ENCODE measurements at places on chromosomes 2 and 18.

DNA sequence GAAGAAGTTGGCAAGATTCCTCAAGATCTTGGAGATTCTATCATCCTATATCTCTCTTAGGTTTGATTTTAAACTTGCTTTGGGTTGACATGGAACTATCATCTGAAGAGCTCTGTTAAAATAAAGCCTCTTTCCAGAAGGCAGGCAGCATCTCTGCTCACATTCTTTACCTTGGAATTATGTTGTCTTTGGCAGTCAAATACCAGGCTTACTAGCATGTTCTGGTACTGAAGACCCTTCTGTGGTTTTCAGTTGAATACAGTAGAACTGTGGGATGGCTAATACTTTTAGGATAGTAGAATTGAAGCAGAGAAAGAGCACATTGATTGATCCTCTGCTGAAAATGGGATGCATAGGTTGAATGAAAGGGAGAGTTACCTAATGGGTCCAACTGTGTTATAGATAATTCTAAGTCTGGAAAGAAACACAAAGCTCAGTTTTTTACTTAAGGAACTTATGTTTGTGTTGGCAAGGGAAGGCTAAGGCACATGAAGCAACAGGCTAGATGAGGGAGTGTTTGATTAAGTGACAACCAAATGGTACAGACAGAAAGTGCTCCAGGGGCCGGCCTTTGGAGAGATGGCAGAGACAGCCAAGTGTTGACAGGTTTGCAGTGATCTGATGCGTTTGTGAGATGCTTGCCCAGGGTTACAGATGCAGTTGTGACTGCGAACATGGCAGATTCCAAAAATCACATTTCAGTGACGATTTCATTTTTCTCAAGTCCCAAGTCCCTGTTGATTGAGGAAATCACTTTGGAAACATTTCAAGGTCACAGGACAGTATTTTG, 397.9 kb downstream of the MEIS1 start:
- DNase-seq = no peak

- DNase-seq = no peak
Observed at GRCh38 chr2:4020153-4020552, 316.8 kb downstream of the DCDC2C start.

- DNase-seq = no peak
Observed at GRCh38 chr2:240921311-240921994, 15.3 kb downstream of the CROCC2 start.

DNA sequence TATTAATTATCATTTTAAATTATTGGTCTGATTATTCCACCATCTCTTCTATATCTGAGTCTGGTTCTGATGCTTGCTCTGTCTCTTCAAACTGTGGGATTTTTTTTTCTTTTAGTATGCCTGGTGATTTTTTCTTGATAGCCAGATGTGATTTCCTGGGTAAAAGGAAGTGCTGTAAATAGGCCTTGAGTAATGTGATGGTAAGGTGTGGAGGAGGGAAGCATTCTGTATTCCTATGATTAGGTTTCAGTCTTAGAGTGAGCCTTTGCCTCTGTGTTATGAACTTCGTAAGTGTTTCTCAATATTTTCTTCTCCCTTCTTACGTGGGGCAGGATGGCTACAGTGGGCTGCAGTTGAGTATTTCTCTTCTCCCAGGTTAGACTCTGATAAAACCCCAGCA, 103.0 kb downstream of the EHBP1 start:
- DNase-seq = no peak

- no peak for DNase-seq
Observed at GRCh38 chr2:137724912-137725311, 239.4 kb upstream of the HNMT start.

GRCh38 chr2:236338495-236339184, 74.4 kb upstream of the ASB18 start:
- DNase-seq = no peak

DNA sequence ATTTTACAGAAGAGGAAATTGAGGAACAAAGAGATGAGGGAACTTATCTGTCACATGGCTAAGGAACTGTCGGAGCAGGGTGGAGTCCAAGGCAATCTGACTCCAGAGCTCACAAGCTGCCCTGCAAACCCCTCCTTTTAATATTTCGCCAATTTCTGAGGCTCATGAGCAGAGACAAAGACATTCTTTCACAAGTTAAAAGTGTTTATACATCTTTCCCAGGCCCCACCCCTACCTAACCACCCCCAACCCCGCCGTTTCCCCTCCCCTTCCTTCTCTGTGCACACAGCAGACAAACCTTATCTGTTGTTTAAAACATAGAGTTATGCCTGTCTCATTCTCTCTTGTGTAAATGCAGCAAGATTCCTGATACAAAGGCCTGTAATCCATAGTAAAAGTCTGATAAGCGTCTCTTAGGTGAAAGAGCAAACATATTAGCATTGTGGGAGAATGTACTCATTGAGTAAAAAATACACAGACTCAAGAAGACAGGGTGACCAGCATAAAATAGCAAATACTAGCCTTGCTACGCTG, 44.3 kb downstream of the EPHA4 start:
- peak; percentile 34 for DNase-seq

GRCh38 chr18:58229162-58229561, 185.1 kb downstream of the NEDD4L start:
- DNase-seq = no peak

DNA sequence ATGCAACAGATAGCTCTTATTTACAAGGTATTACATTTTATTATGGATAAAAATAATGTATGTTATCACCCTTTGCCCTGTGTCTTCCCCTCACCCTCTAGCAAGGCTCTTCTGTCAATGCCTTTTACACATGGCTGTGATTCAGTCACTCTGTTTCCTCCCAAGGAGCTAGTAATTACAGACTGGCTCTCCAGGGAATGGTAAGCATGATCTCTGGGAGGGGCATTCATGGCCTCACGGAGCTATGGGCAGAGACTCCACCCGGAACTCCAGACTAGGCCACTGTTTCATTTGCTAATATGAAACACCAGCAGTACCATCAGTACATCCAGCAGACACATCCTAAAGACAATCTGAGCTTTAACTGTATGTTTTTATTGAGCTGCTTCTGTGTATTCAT, 410.9 kb upstream of the CYRIA start:
- no peak for DNase-seq

GRCh38 chr18:21179590-21180220, 62.3 kb upstream of the GREB1L start:
- peak; percentile 56 for DNase-seq

DNA sequence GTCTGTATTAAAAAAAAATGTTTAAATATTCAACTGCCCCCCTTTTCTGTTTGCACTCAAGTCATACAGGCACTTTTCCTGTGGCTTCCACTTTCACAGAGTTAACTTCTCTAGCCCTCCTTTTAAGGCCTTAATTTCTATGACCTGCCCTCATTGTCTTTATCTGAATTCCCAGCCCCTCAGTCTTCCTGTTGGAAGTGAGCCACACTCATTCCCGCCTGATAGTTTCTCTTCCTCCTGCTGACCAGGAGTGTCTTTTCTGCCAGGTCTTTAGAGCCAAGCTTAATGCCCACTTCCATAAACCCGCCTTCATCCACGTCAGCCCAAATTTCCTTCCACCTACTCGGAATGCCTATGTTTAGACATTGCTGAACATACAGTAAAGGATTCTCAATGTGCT, 10.5 kb downstream of the COPS8 start:
- DNase-seq = no peak

DNA sequence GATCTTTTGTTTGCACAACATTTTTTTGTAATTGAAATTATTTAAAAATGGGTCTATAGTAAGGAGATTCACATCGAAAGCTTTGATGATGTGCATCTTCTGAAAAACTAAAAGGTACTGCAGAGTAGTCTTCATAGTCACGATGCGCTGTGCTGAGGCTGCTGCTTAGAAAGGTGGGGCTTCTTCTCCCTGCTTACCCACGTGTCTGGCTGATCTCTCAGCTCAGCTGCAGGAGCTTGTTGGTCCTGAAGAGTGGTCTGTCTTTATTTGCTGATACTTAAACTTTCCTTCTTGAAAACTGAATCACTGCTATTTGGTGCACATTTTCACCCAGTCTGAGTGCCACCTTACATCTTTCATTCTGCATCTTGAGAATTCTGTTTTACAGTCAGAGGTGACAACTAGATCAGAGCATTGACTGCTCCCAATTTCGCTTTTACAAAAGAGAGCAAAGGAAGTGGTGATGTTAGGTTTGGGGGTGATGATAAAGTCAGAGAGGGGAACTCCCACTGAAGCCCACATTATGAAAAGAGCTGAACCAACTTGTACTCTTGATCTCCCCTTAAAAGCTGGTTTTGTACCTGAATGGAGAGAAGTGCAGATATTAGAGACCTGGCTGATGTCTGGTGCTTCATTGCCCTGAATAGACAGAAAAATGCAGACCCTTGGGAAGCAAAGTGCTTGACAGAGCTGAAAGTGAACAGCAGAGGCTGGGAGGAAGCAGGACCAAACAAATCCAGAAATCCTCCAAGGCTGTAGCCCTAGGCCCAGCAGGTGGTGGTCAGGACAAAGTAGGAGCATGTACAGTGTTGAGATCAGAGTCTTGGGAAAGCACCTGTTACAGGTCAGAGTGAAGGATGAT, 984.5 kb downstream of the TSN start:
- no peak for DNase-seq

DNA sequence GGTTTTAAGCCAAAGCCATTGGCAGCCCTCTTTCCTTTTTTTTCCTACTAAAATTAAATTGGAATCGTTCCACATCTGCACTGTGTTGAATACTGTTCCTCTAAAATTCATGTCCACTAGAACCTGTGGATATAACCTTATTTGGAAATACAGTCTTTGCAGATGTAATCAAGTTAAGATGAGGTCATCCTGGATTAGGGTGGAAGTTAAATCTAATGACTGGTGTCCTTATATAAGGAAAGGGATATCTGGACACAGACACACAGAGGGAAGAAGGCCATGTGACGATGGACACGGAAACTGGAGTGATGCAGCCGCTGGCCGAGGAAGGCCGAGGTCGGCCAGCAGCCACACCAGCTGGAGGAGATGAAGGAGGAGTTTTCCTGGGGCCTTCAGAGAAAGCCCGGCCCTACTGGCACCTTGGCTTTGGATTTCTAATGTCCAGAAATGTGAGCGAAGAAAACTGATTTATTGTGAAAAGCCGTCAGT, 49.4 kb downstream of the LONRF2 start:
- no peak for DNase-seq

- DNase-seq = no peak
Observed at GRCh38 chr2:224126440-224126839, 87.4 kb upstream of the SERPINE2 start.

- DNase-seq = no peak
Observed at GRCh38 chr18:45684341-45685115, 39.5 kb upstream of the SLC14A1 start.

DNA sequence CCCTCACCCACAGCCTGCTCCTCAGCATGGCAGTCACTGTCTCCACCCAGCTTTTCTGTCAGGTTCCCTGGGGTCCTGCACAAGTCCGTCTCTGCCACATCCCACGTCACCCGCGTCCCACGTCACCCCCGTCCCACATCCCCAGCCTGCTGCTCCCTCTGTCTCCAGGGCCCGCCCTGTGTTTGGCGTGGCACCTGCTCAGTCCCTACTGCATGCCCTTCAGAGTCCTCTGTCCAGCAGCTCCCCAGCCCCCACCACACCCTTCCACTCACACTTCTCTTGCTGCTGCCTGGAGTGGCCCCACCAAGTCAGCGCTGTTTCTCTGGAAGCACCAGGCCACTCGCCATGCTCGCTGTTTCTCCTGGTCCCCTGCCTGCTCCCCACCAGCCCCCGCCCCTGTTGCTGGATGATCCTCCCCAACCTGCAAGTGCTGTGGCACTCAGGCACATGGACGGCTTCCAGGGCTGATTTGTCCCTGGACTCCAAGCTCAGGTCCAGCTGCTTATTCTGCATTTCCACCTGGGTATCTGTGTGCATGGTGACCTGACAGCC, 18.8 kb downstream of the ATG4B start:
- DNase-seq = no peak

DNA sequence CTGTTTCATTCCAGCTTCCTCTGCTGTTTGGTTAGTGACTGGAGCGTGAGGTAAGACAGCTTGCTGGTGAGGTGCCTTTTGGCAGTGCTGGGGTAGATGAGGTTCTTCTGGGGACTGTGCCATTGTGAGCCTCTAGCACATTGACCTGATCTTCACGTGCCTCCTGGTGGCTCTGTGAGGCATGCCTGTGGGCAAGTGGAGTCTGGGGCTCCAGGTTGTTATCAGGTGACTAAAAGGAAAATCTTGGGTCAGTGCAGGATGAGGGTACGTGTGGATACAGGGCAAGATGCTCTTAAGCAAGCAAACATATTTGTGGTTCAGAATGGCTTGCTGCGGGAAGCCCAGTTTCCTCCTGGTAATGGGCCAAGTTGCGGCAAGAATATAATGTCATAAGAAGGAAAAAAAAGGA, 75.4 kb downstream of the FHOD3 start:
- DNase-seq = no peak

DNA sequence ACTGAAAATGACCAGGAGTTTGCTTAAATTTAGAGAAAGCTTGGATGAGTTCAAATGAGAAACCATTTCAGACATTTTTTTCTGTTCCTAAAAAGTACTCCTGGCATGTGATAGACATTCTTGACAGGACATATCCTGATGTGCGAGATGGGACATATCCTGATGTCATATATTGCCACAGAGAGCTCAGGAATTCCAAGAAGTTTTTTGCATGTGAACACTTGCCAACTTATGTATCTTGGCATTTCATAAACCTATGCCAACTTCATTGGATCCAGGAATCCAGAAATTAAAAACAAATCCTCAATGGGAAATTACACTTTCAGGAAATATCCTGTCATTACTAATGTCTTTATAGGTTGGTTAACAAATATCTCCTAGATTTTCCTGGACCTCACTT, 2.9 kb upstream of the SERPINB3 start:
- no peak for DNase-seq

DNA sequence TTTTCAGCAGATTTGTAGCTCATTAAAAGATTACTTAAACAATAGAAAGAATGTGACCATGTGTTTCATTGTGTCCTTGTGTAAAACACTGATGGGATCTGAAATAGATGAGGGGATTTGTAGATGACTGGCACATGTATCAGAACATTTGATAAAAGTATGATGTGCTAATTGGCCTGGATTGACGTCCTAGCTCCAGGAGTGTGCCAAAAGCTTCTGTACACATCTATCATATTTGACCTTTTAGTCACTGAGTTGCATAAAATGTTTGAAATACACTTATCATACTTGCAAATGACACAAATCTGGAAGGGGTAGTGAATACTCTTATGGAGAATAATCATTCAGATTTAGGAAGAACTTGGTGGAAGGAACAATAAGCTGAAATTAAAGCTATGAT, 778.5 kb downstream of the ERBB4 start:
- no peak for DNase-seq

- DNase-seq = no peak
Observed at GRCh38 chr2:225600865-225601264, 201.4 kb downstream of the NYAP2 start.

DNA sequence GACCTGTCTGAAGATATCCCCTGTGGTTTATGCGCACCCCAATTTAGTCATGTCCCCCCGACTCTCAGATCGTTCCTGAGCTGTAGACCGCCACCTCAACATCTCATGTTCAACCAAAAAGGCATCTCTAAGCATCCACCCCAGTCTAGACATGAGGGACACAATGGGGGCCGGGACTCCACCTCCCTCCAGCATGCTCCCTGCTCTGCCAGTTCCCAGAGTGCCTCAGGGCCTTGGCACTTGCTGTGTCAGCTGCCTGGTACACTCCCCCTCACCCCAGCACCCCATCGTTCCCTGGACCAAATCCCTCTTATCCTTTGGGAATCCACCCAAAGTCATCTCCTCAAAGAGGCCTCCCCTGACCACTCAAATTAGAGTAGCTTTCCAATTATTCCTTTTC, 22.2 kb downstream of the TNS1 start:
- no peak for DNase-seq

Measured in CD4-positive, alpha-beta T cell treated with Interleukin-21 for 1 hour (primary cell).